Mesothelial cell of epicardium (in vitro differentiated cells): ENCODE measurements at places on chromosomes 7 and 10.
A peak's percentile ranks its signal among the peaks of the same experiment; 100 is the strongest.

GRCh38 chr10:96958071-96958470 is 126.0 kb downstream of the LCOR start:
- DNase-seq = no peak
- H3K27ac ChIP-seq = no peak overlapping the region
- no peak overlapping the region for H3K4me3 ChIP-seq
- peaks cover 23% of the 10 kb centered on the region for H3K36me3 ChIP-seq
- no peaks in the 10 kb centered on the region for H3K27me3 ChIP-seq

- no peaks in the 10 kb centered on the region for H3K27me3 ChIP-seq
- H3K36me3 ChIP-seq = peaks cover 3% of the 10 kb centered on the region
- no peak overlapping the region for H3K4me3 ChIP-seq
- peak overlapping the region; percentile 48 for H3K27ac ChIP-seq
- peaks cover 46% of the 10 kb centered on the region for H3K4me1 ChIP-seq
These were observed 18.8 kb downstream of the GNAI1 start for GRCh38 chr7:80153446-80153845.

GRCh38 chr10:101777619-101778145 is 1.8 kb upstream of the FGF8 start:
- peak overlapping the region; percentile 2 for H3K4me3 ChIP-seq
- peaks cover 75% of the 10 kb centered on the region for H3K27me3 ChIP-seq
- H3K36me3 ChIP-seq = peaks cover 8% of the 10 kb centered on the region
- H3K4me1 ChIP-seq = peaks cover 33% of the 10 kb centered on the region
- DNase-seq = no peak

- no peak overlapping the region for H3K27ac ChIP-seq
- H3K4me3 ChIP-seq = no peak overlapping the region
- no peaks in the 10 kb centered on the region for H3K4me1 ChIP-seq
- peaks cover 5% of the 10 kb centered on the region for H3K27me3 ChIP-seq
These were observed 22.1 kb upstream of the CARD11 start for GRCh38 chr7:3065724-3066143.

DNA sequence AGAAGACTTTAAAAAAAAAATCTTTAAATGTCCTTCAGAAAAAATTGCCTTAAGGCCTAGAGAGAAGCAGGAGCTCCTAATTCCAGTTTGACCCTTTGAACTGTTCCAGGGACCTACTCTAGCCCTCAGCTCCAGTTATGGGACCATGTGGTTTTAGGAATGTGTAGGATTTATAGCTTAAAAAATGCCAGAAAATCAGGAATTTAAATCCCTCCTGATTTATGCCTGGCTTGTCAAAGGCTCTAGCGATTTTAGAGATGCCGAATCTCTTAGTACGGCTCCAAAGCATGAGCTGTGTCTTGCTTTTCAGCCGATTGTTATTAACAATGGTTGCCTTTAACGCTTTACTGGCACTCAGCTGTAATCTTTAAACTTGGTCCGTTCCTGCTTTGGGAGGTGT is 130.6 kb upstream of the NPVF start:
- no peaks in the 10 kb centered on the region for H3K36me3 ChIP-seq
- no peak overlapping the region for H3K4me3 ChIP-seq
- no peaks in the 10 kb centered on the region for H3K27me3 ChIP-seq
- H3K4me1 ChIP-seq = peaks cover 24% of the 10 kb centered on the region

GRCh38 chr10:49123981-49124950 is 8.9 kb upstream of the VSTM4 start:
- no peak overlapping the region for H3K27ac ChIP-seq
- no peaks in the 10 kb centered on the region for H3K36me3 ChIP-seq
- no peak for DNase-seq

GRCh38 chr10:100076750-100077149 is 4.9 kb downstream of the CPN1 start:
- no peak for DNase-seq
- H3K4me3 ChIP-seq = no peak overlapping the region
- H3K4me1 ChIP-seq = no peaks in the 10 kb centered on the region
- H3K27me3 ChIP-seq = peaks cover 8% of the 10 kb centered on the region
- H3K27ac ChIP-seq = no peak overlapping the region

DNA sequence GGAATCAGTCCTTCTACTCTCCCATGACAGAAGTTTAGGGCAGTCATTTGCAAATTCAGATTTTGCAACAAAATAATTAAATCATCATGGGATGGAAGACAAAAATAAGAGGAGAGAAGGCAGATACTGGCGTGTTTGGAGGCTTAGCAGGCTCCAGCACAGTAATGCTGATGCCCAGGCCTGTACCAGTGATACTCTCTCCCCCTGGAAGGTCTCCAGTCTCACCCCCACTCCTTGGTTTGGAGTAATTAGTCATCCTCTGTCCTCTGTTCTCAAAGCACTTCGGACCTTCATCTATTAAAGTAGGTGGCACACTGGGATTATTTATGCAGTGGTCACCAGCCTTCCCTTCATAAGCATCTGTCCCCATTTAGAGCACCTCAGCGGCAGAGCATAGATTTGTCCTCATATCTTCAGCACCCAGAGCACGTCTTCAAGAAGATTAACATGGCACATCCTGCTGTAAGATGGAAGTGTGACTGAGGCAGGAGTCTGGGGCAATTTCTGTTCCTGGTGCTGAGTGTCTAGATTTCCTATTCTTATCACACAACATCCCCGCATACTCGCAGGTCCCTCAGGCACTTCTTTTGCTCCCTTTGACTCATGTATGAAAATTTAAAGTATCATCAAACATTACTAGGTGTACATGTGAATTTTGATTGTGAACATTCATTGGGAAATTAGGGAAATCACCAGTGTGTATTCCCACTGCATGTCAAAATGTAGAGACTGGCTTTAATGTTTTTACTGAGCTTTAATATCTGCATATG is 31.3 kb upstream of the TRIL start:
- DNase-seq = no peak
- H3K27me3 ChIP-seq = no peaks in the 10 kb centered on the region
- H3K27ac ChIP-seq = no peak overlapping the region
- H3K36me3 ChIP-seq = no peaks in the 10 kb centered on the region

GRCh38 chr10:5958077-5958476 is 19.3 kb downstream of the IL15RA start:
- peaks cover 9% of the 10 kb centered on the region for H3K4me1 ChIP-seq
- H3K27me3 ChIP-seq = no peaks in the 10 kb centered on the region
- H3K27ac ChIP-seq = no peak overlapping the region
- H3K36me3 ChIP-seq = no peaks in the 10 kb centered on the region

GRCh38 chr10:5683065-5683464 is 1.6 kb upstream of the TASOR2 start:
- peaks cover 34% of the 10 kb centered on the region for H3K27me3 ChIP-seq
- no peak overlapping the region for H3K27ac ChIP-seq
- no peak for DNase-seq
- no peaks in the 10 kb centered on the region for H3K36me3 ChIP-seq

DNA sequence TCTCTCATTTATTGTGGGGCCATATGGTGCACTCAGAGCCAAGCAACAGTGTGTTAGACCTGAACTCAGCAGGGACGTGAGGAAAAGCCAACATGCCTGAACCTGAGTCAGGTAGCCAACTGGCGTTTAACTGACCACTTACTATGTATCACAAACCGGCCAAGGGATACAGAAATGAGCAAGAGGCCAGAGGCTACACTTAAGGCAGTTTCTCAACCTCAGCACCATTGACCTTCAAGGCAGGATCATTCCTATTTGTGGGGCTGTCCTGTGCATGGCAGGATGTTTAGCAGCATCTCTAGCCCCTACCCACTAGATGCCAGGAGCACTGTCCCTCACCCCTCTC is 103.5 kb upstream of the NANOS1 start:
- H3K4me1 ChIP-seq = peaks cover 8% of the 10 kb centered on the region
- no peak for DNase-seq
- H3K36me3 ChIP-seq = peaks cover 3% of the 10 kb centered on the region
- no peak overlapping the region for H3K4me3 ChIP-seq

GRCh38 chr7:110962374-110962773 is 128.6 kb upstream of the LRRN3 start:
- no peak for DNase-seq
- peaks cover 11% of the 10 kb centered on the region for H3K4me1 ChIP-seq
- H3K27ac ChIP-seq = no peak overlapping the region
- peaks cover 2% of the 10 kb centered on the region for H3K36me3 ChIP-seq
- H3K27me3 ChIP-seq = no peaks in the 10 kb centered on the region
- no peak overlapping the region for H3K4me3 ChIP-seq

- no peak for DNase-seq
- H3K4me3 ChIP-seq = no peak overlapping the region
- no peak overlapping the region for H3K27ac ChIP-seq
These were observed 6.4 kb downstream of the WDFY4 start for GRCh38 chr10:48690791-48691660.

DNA sequence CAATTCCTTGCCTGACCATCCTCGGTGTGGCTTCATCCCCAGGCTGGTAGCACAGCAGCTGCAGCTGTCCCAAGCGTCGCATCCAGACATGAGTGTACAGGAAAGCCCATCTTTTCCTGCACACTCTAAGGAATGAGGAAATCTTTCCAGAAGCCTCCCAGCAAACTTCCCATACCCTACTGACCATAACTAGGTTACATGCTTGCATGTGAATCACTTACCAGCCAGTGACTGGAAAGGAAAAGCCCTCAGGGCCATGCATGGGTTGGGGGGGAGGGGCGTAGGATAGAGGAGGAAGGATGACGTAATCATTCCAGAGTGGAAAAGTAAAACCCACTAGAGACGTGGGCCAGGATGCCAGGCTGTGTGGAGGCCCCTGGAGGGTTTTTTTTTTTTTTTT is 18.9 kb upstream of the ZNF212 start:
- no peak for DNase-seq
- H3K4me1 ChIP-seq = no peaks in the 10 kb centered on the region
- H3K4me3 ChIP-seq = no peak overlapping the region
- H3K27ac ChIP-seq = no peak overlapping the region

DNA sequence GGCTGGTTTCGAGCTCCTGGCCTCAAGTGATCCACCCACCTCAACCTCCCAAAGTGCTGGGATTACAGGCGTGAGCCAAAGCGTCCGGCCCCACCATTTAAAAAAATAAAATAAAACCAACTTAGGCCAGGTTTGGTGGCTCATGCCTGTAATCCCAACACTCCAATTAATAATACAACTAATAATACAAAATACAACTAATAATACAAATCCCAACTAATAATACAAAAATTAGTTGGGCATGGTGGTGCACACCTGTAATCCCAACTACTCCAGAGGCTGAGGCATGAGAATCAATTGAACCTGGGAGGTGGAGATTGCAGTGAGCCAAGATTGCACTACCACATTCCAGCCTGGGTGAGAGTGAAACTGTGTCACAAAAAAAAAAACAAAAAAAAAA is 27.6 kb downstream of the CEP41 start:
- H3K27ac ChIP-seq = peak overlapping the region; percentile 43
- H3K4me1 ChIP-seq = peaks cover 80% of the 10 kb centered on the region
- no peaks in the 10 kb centered on the region for H3K27me3 ChIP-seq
- no peaks in the 10 kb centered on the region for H3K36me3 ChIP-seq
- H3K4me3 ChIP-seq = no peak overlapping the region
- no peak for DNase-seq

DNA sequence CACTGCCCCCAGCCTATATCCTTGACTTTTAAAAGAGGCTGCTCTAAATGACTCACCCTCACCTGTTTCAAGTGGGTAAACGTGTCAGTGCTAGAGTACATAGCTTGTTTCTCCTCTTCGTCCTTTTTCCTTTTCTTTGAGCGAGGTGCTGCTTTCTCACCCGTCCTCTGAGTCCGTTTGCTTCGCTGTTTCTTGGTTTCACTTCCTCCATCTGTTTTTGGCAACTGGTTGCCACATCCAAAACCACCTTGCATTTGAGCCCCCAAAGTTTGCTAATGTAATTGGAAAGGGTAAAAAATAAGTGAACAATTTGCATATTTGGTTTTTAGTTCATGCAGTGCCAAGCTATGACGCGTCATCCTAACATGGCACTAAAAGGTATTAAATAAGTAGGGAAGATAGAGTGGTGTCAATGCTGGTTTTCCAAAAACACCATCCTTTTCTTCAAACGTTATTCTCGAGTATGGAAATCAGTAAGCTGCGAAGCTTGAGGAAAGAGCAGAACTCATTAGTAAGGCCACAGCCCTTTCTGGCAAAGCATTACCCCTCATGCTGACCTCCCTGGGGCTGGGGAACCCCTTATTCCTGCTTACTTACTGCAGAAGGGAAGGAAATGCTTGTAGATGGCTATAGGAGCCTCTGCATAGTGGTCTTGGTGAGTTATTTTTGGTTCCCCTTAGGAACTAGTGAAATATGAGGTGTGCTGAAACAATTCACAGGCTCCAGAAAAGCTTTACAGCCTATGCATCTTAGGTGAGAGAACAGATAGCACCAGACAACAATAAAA is 133.5 kb downstream of the GALNT11 start:
- peaks cover 65% of the 10 kb centered on the region for H3K36me3 ChIP-seq
- H3K4me3 ChIP-seq = no peak overlapping the region
- no peaks in the 10 kb centered on the region for H3K4me1 ChIP-seq

GRCh38 chr10:97024168-97025073 is 161.3 kb downstream of the SLIT1 start:
- H3K27ac ChIP-seq = peak overlapping the region; percentile 89
- peaks cover 14% of the 10 kb centered on the region for H3K27me3 ChIP-seq
- DNase-seq = no peak

DNA sequence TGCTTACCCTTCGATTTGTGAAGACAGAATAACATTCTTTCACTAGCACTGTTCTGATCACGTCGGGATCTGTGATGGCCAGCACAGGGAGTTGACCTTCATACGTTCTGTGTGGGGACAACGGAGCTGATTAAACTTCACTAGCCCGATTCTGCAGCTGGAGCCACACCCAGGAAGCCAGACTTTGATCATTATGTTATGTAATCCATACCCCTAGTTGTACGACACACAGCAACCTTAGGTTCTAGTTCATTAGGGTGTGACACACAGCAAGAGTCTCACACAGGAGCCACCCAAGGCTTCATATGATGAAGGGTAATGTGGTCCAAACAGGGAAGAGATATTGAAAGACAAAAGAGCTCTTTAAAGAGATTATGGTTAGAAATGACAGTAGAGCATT is 7.2 kb downstream of the CYP3A5 start:
- peaks cover 6% of the 10 kb centered on the region for H3K4me1 ChIP-seq
- H3K27me3 ChIP-seq = no peaks in the 10 kb centered on the region

DNA sequence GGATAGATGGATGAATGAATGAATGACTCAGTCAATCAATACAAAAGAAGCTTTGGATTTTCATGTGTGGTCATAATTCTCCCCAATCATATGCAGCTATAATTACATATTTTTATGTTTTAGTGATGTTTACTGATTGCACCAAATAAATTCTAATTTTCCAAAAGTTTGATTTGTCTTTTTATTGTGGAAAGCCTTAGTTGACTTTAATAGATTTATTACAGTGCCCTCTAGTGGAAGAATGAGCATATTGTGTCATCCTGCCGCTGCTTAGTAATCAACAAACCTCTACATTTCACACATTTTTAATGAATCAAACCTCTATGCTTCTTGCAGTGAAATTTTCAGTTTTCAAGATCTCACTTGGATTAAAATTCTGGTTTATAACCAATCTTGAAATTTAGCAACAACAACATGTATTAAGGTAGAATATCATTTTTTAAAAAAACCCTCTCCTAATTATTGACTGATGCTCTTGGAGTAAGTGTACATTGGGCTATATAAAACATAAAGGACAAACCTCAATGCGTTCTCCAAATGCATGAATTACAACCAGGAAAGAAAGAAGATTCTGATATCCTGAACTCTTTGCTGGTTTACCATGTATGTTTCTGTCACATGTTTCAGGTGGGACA is 55.6 kb upstream of the PNLIP start:
- H3K27me3 ChIP-seq = peaks cover 29% of the 10 kb centered on the region
- H3K4me1 ChIP-seq = no peaks in the 10 kb centered on the region
- no peaks in the 10 kb centered on the region for H3K36me3 ChIP-seq
- H3K4me3 ChIP-seq = no peak overlapping the region
